ENCODE measurements at places on chromosomes 2 and 18.

DNA sequence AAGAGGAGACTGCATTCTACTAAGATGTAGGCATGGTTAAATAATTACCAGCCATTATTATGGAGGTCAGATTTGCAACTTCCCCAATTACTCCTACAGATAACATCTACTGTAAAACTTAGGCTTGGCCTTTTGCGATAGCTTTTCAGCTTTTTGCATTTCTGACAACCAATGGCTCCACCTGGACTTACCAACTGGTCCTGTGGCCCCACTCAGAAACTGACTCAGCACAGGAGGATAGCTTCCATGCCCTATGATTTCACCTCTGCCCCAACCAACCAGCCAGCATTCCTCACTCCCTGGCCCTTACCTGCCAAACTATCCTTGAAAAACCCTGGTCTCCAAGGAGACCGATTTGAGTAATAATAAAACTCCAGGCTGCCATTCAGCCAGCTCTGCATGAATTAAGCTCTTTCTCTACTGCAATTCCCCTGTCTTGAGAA is 28.2 kb downstream of the TUBB6 start:
- no peak for DNase-seq

DNA sequence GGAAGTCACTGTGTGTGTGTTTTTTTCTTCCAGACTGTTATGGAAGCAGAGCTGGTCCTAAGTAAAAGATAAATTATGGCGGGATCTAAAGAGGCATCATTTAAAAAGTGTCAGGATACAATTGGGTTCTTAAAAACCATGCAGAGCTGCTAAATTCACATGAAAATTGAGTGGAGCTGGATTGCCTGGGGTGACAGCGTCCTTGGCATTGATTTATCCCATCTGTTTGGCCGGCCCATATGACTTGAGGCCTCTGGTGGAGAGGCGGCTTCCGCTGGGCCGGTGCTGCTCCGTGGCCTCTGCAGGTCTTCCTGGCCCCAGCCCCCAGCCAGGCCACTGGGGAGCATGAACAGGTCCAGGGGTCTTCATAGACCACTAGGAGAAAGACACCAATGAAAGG is 165.5 kb downstream of the GLI2 start:
- DNase-seq: no peak

- DNase-seq: no peak
Observed at GRCh38 chr2:126467367-126468054, 188.4 kb upstream of the GYPC start.

- DNase-seq: no peak
Observed at GRCh38 chr2:120224256-120224655, 1.1 kb upstream of the TMEM185B start.

DNA sequence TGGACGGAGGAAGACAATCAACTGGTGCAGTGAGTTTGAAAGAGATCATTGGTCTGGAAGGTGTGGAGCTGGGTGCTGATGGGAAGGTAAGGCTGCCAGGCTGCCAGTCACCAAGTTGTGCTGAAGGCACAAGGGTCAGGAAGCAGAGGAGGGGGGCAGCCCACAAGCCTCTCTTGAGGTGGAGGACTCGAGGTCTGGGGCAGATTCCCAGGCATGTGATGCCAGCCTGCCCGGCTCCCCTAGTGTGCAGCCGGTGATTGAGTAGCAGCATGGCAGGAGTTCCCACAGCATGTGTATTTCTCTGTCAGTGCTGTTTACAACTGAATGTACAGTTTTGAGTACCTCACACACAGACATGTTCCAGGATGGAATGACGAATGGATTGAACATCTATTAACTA is 99.3 kb downstream of the CABLES1 start:
- no peak for DNase-seq

DNA sequence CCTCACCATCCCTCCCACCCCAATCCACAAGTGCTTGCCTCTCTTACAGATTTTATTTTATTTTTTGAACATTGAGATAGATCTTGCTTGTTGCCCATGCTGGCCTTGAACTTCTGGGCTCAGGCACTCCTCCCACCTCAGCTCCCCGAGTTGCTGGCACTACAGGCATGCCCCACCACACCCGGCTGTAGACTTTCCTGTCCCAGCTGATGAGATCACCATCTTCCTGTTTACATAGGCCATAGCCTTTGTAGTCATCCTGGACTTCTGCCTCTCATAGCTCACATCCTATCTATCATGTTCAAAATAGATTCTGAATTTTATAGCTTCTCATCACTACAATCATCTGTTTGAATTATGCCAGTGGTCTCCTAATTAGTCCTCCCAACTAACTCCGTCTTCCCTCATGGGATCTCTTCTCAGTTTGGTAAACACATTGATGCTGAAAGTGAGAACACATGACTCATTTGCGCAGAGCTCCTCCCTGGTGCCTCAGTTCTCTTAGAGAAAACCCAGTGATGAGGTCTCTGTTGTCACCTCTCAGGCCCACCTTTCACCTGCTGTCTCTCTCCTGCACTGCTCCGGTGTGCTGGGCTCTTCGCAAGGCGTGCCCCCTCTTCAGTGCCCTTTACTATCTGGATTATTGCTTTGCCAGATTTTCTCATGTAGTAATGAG is 243.0 kb downstream of the ZNF407 start:
- DNase-seq: no peak

DNA sequence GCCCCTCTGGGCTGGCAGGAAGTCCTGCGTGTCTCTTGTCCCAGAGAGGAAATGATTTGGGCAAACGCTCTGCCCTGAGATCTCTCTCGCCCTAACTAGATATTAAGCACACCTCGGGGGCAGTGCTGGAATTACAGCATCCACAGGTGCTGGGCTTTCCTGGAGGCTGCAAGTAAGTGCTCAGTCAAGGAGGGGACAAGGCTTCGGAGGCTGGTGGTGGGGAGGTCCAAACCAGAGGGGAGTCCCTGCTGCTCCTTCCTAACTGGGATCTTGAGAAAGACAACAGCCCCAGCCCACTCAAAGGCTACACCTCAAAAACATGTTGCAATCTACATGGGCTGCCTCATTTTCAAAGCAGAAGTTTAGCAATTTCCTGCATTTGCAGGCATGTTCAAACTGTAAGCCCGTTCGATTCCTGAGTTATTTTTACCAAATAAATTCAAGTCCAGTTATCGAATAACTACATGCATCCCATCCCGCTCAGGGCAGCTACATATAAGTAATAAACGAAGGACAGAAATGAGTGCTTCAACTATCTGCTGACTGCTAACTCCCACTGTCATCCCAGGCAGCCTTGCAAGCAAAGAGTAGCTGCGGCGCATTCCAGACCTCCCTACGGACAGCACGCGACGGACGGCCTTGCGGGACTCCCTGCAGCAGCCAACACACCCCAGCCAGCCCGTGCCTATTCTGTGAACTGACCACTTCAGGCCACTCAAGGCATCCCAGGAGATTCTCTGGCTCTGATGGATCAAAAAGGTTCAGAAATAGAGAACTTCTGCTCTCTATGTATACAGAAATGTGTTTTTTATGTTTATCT is 27.5 kb downstream of the ZNF516 start:
- no peak for DNase-seq

GRCh38 chr2:215010390-215010789 is 128.0 kb downstream of the ABCA12 start:
- DNase-seq: no peak

DNA sequence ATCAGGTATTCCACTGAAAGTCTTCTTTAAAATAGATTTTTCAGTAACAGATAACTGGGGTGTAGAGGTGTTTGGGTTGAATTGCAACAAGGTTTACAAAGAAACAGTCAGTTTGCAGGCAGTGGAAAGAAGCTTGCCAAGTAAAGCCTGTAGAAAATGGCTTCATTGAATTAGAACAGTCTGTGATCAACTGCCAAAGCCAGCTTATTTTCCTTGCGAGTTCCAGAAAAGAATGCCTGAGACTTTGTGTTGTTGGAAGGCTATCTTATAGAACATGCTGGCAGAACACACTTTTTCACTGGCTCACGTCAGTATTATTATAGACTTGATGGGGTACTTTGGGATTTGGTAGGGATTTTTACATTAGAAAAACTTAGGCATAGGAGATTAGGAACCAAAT is 601.0 kb downstream of the XIRP2 start:
- no peak for DNase-seq

GRCh38 chr2:239118675-239119211 is 270.9 kb downstream of the TWIST2 start:
- DNase-seq: no peak

GRCh38 chr2:74379851-74380789 is at the start of gene DCTN1:
DCTN1 (minus strand) TSS chr2:74380311; CDS start chr2:74380037, 274 bp downstream.
- DNase-seq: no peak

DNA sequence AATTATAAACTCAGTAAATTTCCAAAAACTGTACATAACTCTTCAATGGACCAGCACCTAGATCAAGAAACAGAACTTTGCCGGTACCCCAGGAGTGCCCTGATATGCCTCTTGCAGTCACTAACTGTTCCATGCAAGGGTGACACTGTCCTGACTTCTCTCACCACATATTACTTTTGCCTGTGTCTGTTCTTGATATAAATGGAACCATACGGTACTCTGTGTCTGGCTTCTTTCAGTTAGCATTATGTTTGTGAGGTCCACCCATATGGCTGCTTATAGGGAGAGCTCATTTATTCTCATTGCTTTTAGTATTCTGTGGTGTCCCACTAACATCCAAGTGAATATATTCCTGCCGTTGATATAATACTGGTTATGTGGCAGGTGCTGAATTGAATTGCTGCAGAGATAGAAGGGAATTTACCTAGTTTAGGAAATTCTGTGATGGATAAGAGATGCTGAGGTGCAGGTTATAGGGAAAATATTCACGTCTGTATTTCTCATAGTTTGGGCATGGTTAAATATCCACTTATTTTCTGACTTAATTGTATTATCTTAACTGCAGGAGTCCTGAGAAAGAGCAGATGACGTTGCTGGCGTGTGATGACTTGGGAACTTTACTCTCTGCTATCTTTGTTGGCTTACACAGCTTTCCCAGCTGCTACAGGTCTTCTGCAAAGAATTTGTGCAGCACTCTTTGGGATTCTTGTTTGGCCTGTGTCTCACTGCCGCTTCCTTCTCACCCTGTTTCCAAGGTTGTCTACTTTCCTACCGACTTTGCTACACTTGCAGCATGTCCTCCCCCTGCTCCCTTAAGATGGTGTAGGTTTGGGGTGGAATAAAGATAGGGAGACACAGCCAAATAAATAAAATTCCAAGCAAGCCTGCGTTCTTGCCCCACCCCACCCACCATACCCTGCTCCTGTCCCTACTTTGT is 107.9 kb downstream of the MAP4K4 start:
- DNase-seq: no peak

DNA sequence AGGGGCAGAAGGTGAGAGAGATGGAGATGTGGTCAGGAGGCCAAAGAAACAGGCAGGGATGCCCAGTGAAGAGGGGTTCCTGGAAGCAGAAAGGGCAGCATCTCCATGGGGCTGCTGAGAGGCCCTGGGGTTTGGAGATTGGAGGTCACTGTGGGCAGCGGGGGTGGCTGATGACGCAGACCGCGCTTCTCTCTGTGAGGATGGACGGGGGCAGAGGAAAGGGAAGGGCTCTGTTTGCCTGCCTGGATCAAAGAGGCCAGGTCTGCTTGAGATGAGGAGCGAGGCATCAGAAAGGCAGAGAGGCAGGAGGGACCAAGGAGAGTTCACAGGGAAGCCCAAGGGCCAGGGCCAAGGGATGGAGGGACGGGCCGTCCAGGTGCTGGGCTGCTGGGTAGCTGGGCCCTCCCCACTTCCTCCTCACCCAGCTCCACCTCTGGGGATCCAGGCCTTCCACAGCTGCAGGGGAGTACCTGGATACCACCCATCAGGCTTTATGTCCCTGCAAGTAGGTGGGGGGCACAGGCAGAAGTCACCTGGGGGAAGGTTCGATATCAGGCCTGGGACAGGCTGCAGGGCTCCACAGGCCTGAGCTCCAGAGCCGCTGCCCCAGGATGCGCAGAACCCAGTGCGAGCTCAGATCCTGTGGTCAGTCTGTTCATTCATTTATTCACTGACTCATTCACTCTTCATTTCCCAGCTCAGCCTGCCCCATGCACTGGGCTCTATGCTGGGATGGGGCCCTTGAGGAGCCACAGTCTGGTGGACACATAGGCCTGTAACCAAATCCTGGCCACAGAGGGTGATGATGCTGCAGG is 30.6 kb downstream of the ADRA2B start:
- no peak for DNase-seq

Measured in HS-27A (cell line).